Left colon (tissue), 2 donors: ENCODE measurements at places on chromosomes 3 and 15. TPM values are rescaled to one million over a fixed set of nuclear protein-coding genes. Genes with fewer than 3 reads are reported as not detected.

DNA sequence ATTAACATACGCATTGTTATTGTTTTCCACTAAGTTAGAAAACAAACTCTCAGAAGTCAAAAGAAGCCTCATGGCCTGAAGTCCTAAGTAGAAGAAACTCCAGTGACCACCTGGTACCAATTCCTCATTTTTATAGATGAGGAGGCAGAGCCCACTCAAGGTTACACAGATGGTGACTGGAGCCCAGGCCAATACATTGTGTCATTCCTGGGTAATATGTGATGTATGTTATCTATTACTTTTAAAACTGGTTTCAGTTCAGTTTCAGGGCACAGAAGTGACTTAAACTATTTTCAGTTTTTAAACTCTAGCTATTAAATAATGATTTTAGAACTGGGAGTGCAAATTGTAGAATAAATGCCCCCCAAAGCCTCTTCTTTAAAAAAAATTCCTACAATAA, 66.7 kb upstream of the STXBP5L start:
- DNase-seq = no peak

DNA sequence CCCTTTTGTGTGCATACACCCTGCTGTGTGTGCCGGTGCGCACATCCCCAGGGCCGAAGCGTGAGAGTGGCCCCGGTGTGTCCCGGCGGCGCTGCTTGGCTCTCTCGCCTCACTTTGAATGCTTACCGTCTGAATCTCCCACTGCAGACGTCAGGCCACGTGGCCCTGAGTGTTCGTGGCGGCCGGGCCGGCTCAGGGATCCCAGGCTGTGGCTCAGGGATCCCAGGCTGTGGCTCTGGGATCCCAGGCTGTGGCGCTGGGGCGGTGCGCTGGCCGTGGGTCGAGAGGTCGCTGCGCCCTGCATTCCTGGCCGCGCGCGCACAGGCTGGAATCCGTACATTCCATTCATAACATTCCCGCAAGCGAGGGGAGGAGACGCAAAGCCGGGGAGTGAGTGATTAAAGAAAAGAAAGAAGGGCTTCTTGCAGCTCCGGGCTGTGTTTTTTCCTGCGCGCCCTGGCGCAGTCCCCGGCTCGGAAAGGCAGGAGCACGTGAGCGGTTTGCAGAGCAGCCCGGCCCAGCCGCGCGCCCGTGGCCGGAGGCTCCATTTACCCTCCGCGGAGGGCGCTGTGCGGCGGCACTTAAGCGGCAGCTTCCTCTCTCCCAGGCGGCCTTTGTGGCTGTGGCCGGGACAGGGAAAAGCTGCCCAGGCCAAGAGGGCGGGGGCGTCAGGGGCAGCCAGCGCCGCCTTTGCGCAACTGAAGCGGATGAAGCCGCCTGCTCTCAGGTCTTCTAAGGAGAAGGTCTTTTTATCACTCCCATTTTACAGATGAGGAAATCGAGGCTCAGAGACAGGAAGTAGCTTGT, 87.0 kb upstream of the ALDH1L1 start:
- DNase-seq = peak; percentile 36

- peak; percentile 72 for DNase-seq
Measured at GRCh38 chr3:33074217-33075067, 22.5 kb downstream of the GLB1 start.

GRCh38 chr3:38725726-38726419, 76.4 kb upstream of the SCN5A start:
- no peak for DNase-seq

- no peak for DNase-seq
Measured at GRCh38 chr3:31575448-31575847, 42.7 kb downstream of the STT3B start.

GRCh38 chr15:26029146-26029545, 166.0 kb upstream of the ATP10A start:
- no peak for DNase-seq

- DNase-seq = no peak
Measured at GRCh38 chr15:78370013-78370412, 29.9 kb downstream of the CRABP1 start.

DNA sequence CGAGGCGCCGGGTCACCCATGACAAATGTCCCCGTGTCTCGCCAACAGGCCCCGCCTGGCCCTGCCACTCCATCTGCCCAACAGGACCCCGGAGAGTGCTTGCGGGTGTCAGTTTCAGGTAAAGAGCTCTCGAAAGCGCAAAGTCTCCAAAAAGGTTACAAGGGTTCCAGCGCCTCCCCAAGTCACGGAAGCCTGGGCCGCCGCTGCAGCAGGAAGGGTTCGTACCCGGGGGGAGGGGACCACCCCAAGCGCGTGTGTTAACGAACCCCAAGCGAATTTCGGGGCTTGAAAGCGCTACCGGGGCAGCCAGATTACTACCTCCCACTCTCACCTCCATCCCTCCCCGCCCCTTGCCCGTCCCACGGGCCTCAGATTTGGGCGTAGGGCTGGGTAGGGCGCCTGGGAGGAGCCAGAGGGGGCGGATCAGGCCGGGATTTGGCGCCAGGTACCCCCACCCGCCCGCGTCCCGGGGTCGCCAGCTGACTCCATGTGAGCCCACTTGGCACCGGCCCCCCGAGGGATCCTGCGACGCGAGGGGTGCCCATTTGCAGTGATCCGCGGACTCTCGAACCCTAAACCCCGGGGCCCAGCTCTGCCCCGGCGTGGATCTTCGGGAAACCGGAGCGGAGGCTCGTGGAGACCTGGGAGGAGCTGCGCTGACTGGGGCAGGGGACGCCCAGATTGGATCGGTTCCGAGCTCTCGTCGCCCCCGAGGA, 85.9 kb downstream of the NR2F2 start:
- DNase-seq = no peak

GRCh38 chr3:97293596-97294131, 470.9 kb upstream of the ARL6 start:
- no peak for DNase-seq

GRCh38 chr3:45311327-45311726, 77.0 kb upstream of the LARS2 start:
- DNase-seq = no peak

- no peak for DNase-seq
Measured at GRCh38 chr3:59867185-59868002, 817.6 kb upstream of the CFAP20DC start.

DNA sequence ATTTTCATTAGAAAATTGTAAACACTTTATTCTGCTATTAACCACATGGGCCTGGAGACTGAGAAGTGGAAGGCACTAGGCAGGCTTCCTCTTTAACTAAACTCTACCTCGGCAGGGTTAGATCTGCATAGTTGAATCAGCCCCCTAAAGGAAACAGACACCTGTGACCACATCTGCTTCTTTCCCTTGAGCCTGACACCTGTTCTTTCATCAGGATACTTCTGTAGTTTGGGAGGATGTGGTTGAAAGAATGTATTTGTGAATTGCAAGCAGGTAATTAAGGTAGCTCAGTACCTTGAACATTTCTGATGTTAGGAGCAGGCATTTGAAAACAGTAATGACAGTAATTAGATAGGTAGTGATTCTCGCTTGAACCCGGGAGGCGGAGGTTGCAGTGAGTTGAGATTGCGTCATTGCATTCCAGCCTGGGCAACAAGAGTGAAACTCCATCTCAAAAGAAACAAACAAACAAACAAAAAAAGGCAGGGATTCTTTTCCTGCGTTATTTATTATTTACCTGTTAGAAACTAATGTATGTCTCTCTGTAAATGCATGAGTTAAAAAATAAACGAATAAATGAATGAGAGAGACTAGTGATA, 468.5 kb downstream of the NLGN1 start:
- no peak for DNase-seq

- no peak for DNase-seq
Measured at GRCh38 chr3:157092230-157092629, 67.7 kb downstream of the CCNL1 start.

- DNase-seq = no peak
Measured at GRCh38 chr3:29747991-29748390, 467.1 kb downstream of the RBMS3 start.

- no peak for DNase-seq
Measured at GRCh38 chr3:148008591-148008990, 599.4 kb downstream of the ZIC1 start.

DNA sequence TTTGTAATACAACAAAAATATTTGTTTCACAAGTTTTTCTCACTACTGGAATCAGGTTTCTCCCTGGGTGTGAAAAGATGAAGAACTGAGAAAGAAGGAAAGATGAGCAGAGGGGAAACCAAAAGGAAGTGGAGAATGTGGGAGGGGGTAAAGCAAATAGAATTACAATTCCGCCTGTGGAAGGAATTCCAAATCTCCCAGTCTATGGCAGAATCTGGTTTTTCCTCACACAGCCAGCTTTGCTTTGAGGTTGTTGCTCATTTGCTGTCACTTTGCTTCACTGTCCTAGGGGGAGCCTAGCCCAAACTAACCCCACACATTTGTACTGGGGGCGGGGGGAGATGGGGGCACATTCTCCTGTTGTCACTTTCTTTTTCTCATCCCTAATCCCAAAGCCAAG, 43.9 kb downstream of the RPL22L1 start:
- no peak for DNase-seq

- DNase-seq = no peak
Measured at GRCh38 chr3:102238362-102238761, 196.5 kb upstream of the ZPLD1 start.

DNA sequence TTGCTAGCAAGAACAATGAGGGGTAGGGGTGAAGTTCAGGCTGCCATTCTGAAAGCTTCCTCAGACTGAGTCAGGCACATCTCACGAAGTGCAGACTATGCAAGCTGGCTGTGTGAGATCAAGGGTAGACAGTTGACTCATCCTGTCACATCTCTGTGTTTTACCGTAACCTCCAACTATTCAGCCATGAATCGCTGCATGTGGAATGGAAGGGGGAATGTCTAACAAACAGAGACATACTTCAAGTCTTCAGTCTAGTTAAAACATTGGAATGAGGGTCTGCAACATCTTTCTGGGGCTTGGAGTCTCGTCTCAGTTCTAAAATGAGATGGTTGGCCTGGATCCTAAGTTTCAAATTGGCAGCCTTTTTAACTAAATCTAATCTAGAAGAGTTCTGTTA, 25.9 kb downstream of the AGTR1 start:
- DNase-seq = no peak

DNA sequence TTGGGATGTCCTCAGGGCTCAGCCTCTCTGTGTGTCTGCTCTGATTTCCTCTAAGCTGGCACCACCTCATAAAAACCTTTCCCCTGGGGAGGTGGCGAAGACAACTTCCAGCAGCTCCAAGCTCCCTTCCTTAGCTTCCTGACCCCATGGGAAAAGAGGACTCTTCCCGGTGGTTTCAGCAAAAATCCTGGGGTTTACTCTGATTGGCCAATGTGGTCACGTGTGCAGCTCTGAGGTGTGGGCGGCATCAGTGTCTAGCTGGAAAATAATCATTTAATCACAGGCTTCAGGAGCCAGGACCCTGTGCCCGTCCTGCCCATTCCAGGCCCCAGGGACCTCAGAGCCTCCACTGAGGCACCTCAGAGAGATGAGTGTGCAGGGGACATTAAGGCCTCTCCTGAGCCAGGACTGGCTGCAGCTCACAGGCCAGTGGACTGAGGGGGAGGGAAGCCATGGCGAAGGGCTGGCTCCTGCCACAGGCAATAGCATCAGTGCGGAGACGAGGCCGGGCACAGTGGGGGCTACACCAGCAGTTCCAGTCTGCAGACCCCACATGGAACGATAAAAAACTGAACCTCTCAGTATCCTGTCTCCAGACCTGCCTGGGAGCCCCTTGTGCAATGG, 104.1 kb downstream of the TPRA1 start:
- DNase-seq = no peak

DNA sequence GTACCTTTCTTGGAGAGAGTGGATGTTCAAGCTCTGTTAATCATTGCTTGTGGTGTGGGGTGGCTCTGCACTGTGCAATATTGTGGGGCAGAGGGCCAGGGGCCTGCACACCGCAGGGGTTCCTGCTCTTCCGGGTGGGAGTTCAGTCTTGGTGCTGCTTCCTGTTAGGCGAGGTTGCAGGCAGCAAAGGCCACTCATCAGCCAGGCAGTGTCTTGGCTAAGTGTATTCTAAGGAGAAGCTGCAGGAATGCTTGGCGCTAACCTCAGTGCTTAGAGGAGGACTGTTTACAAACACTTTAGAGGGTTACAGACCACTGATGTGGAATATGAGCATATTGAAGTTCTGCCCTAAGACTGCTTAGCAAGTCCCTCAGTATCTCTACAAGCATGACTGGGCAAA, 81.7 kb downstream of the CEP63 start:
- no peak for DNase-seq

- DNase-seq = no peak
Measured at GRCh38 chr3:71060536-71060935, 523.0 kb downstream of the FOXP1 start.

DNA sequence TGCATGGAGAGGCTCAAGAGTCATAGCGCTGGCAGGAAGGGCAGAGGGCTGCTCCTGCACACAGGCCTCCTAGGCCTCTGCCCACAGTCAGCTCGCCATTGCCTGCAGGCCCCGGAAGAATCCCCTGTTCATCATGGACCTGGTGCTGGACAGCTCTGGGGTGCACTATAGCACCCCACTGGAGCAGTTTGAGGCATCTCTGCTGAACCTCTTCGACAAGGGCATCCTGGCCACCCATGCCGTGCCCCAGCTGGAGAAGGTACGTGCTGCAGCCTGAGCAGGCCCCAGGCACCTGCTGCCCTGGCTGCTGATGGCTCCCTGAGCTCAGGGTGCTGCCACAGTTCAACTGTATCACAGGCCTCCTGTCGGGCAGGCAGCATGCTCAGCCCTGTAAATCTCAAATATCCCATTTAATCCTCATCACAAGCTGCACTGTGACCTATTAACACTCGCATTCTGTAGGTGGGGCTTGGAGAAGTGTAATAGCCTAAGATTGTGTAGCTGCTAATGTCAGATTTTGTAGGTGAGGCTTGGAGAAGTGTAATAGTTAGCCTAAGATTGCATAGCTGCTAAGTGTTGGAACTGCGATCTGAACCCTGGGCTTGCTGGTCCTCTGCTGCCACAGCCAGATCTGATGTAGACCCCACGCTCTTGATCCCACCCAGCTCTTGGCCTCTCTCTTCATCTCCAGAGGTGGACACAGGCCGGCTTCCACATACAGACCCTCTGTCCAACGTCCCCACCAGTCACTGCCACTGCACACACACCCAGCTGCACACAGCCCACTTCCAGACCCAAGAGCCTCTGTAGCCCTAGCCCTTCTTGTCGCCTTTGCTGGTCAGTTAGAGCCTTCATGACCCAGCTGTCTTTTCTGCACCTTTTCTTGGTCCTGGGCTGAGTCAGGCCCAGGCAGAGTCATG, 31.9 kb downstream of the DNAH1 start:
- no peak for DNase-seq

Gene GOLGA6L9
- 3.8 TPM for total RNA-seq

Gene TMCO5A
- total RNA-seq = not detected

Gene SAMD7
- total RNA-seq = not detected

Gene SIDT1
- 65.7 TPM for total RNA-seq

Gene SPINK8
- not detected for total RNA-seq

Gene PAK6
- 3.2 TPM for total RNA-seq
